ENCODE measurements at places on chromosomes 7 and 10. TPM values are rescaled to one million over a fixed set of nuclear protein-coding genes. Genes with fewer than 3 reads are reported as not detected.

DNA sequence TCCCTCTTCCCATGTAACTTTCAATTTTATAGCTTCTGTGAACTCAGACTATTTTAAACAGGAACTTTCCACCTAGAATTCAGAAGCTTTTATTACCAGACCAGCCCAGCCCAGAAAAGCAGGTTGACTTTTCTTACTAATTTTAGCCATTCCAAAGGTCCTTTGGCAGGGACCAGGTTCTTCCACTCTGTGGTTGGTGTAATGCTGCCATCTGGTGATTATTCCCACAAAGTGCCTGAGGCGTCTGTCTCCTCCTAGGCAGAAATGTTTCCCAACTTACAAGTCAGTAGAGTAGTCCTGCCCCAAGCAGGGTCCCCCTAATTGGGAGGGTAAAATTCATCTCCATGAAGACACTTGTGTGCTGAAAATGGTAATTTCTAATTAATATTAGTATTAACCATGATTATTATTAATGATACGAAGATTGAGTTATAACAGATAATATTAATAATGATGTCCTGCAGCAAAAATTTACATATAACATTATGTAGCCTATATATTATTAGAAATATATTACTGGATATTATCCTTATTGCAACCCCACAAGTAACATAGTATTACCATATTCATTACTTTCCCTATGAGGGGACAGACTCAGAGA lies 53.0 kb upstream of the PPP1R17 start:
- peak; percentile 84 for DNase-seq

Gene ZNF485
- 1.9 TPM for total RNA-seq

GRCh38 chr7:131325179-131325840 lies 2.4 kb upstream of the MKLN1 start:
- DNase-seq, result no peak

Gene LRRC4
- total RNA-seq, result 15.1 TPM

Gene NOS3
- total RNA-seq, result 8.1 TPM

GRCh38 chr10:124536496-124537050 lies 75.0 kb downstream of the LHPP start:
- no peak for DNase-seq

- DNase-seq, result no peak
These were observed 116.0 kb upstream of the PCGF5 start for GRCh38 chr10:91104193-91105041.

Gene AGR2
- total RNA-seq, result 178 TPM

DNA sequence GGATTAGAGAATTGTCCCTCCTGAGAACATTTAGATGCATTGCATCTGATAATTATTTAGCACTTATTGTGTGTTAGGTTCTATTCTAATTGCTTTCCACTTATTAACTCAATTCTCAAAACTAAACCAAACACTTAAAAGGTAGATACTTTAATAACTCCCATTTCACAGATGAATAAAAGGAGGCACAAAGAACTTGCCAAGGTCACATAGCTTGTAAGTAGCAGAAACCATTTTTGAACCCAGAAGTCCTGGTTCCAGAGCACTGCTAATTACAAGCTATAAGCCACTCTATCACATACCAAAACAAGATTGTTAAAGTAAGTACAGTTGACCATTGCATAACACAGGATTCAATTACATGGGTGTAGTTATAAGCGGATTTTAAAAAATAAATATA lies 164.9 kb downstream of the CPED1 start:
- no peak for DNase-seq

DNA sequence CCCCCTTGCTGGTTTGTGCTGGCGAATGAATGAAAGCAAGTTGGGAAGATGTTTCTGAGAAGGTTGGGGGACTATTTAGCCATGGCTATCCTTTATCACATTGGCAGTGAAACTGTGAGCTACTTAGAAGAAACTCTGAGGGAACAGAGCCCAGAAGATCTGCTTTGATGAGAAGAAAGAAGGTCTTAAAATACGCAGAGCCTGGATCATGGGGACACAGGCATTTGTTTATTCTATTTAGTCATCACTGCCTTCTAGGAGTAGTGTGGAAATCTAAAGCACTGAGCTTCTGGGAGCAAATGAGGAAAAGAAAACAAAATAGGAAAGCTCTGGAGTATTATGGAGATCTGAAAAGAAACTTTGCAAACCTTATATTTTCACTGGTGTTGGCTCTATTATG lies 28.5 kb downstream of the CPED1 start:
- no peak for DNase-seq

- DNase-seq, result no peak
These were observed 315.6 kb downstream of the GRM8 start for GRCh38 chr7:126937171-126937570.

DNA sequence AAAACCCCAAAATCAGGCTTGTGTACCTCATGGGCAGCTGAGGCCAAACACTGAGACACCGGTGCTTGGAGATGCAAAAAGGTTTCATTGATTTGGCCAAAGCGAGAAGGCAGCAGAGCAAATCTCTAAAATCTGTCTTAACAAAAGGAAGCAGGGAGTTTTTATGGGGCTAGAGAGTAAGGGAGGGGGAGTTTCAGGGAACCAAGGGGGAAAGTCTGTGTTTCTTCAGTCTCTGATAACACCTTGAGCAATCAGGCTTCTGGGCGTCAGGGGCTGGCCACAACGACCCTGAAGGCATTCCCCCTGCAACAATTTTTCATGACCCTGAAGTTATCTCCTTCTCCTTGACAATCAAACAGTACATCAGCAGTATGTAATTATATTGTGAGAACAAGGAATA lies 2.7 kb upstream of the ZNF786 start:
- DNase-seq, result peak; percentile 33

Gene SPRN
- 0.97 TPM for total RNA-seq

- no peak for DNase-seq
These were observed 319.5 kb downstream of the DNAJB6 start for GRCh38 chr7:157656195-157656769.

GRCh38 chr7:105245398-105246114 lies 143.2 kb downstream of the SRPK2 start:
- no peak for DNase-seq

- DNase-seq, result no peak
These were observed 8.1 kb downstream of the ATP5MF start for GRCh38 chr7:99457650-99458493.

Gene HMX2
- not detected for total RNA-seq

GRCh38 chr7:157228864-157229422 lies 90.2 kb downstream of the UBE3C start:
- DNase-seq, result peak; percentile 19

DNA sequence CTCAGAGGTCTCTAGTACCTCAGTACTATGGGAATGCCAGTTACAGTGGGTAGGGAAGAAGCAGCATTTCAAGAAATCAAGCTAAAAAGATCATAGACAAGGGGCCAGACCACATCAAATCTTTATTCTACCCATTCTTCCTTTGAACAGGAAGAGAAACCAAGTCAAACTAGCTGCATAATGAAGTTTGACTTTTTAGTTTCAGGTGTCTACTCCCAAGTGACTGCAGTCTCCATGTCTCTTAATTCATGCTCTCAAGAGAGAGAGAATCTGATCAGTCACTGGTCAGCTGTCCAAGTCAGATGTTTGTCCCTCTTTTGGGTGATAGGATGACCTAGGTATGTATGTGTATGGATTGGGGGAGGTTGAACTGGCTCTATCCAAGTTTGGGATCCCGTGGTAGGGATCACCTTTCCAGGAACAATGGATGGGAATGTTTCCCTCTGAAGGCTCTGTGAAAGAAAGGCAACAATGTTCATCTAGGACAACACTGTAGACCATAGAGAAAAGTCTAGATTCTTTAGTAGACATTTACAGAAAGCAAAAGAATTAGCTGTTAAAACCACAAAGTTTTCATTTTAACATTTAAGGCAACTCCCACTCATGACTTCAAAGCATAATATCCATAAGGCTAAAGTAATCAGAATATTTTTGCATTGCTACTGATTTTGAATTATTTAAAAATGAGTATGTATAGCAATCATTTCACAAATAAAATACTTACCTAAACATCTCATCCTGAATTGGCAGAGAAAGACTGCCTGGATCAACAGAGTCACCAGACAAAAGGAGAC lies 30.1 kb upstream of the PRTFDC1 start:
- no peak for DNase-seq

Gene SYNPO2L
- not detected for total RNA-seq

DNA sequence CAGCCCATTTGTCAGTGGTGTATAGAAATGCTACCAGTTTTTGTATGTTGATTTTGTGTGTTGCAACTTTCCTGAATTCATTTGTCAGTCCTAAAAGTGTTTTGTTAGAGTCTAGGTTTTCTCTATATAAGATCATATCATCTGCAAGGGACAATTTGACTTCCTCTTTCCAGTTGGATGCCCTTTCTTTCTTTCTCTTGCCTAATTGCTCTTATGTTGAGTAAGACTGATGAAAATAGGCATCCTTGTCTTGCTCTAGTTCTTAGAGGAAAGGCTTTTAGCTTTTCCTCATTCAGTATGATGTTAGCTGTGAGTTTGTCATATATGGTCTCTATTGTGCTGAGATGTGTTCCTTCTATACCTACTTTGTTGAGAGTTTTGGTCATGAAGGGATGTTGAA lies 161.7 kb upstream of the TPK1 start:
- no peak for DNase-seq
